Stimulated activated effector memory CD8-positive, alpha-beta T cell treated with anti-CD3 and anti-CD28 coated beads, Interleukin-12 subunit alpha, Interleukin-12 subunit beta, amount 100 ng/mL, for 72 hours (primary cell): ENCODE measurements at places on chromosomes 1 and 21.

DNA sequence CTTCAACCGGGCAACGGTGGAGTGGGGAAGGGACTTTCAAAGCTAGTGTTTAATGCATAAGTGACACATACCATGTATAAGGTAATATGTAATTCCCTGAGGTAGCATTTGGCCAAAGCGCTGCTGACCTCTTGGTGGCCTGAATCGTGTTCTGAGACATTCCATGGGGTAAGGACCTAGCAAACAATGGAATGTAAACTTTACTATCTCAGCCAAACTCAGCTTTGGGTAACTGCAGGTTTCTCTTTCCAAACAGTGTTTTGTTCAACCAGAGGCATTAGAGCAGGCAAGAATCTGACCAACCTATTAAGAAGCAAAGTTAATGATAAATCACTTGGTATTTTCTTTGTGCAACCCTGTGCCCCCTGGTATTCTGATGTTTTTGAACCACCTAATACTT is 22.0 kb downstream of the TGFB2 start:
- no peak for DNase-seq

DNA sequence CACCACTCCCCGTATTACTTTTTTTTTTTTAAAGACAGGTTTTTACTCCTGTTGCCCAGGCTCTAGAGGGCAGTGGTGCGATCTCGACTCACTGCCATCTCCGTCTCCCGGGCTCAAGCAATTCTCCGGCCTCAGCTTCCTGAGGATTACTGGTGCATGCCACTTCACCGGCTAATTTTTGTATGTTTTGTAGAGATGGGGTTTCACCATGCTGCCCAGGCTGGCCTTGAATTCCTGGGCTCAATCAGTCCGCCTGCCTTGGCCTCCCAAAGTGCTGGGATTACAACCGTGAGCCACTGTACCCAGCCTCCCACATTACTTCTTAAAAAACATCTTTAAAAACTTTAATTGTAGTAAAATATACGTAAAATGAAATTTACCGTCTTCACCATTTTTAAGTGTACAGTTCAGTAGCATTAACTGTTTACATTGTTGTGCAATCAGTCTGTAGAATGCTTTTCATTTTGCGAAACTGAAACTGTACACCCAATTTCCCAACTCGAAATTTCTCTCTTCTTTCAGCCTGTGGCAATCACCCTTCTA is 77.0 kb downstream of the ZMYM4 start:
- DNase-seq: no peak

DNA sequence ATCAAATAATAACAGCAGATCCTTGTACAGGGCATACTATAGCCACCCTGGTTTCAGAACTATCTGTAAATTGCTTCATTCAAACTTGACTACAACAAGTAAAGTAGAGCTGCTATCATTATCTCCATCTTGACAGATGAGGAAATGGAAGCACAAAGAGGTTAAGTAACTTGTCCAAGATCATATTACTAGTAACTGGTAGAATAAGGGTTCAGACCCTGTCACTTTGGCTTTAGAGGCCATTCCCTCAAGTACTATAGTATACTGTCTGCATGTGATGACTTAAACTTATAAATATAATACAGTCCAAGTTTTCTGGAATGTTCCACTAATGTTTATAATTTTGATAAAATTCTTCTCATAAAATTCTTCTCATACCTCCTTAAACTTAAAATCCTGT is 24.8 kb downstream of the PGM1 start:
- no peak for DNase-seq

DNA sequence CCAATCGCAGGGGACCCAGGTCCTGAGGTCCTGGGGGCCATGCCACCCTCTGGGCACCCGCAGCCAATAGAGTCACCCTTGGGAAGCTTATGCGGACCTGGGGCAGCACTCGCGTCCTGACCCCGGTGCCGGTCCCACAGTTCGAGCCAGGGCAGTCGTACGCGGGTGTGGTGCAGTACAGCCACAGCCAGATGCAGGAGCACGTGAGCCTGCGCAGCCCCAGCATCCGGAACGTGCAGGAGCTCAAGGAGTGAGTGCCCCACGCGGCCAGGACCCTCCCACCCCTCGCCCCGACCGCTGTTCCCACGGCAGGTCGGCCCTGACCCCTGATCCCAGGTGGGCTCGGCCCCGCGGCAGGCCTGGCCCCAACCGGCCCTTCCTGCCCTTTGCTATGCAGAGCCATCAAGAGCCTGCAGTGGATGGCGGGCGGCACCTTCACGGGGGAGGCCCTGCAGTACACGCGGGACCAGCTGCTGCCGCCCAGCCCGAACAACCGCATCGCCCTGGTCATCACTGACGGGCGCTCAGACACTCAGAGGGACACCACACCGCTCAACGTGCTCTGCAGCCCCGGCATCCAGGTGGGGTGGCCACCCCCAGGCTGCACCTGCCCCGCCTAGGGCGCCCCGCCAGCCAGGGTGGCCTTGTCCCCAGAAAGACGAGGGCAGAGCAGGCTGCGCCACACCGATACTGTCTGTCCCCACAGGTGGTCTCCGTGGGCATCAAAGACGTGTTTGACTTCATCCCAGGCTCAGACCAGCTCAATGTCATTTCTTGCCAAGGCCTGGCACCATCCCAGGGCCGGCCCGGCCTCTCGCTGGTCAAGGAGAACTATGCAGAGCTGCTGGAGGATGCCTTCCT is 20.5 kb downstream of the COL6A1 start:
- DNase-seq: peak; percentile 35

DNA sequence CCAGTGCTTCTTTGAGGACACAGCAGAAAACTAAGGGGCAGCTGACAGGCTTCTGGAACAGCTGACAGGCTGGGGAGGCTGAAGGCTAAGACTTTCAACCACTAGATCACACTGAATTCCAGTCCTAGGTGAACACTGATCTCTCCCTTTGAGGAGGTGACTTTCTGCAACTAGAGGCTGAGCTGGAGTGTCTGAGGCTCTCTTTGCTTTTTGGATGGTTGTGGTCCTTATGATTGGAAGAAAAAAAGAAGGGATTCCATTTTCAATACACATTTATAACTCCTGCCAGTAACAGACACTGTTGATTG is 1.4 kb downstream of the IL6R start:
- no peak for DNase-seq

GRCh38 chr1:202323731-202324130 is 18.0 kb downstream of the UBE2T start:
- DNase-seq: no peak

- DNase-seq: no peak
Observed at GRCh38 chr1:207959141-207959825, 48.4 kb upstream of the CD34 start.

GRCh38 chr1:84959294-84959693 is 37.6 kb downstream of the MCOLN2 start:
- DNase-seq: peak; percentile 77

DNA sequence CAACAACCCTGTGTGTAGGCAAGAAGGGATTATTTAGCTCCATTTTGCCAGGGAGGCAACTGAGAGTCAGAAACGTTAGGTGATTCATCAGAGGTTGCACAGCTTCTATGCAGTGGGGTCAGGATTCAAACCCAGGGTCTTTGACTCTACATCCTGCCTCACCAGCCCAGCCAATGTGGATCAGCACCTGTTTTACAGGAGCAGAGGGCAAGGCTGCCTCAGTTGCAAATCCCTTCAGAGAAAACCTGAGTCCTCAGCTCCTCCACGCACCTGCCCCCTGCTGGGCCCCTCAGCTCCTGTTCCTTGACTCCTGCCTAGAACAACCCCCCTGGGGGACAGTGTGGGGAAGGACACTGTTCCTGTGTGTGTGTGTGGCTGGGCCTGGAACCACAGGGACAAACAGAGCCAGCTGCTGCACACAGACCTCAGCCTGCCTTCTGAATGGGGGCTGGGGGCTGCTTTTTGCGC is 61.6 kb downstream of the LRRN2 start:
- no peak for DNase-seq

DNA sequence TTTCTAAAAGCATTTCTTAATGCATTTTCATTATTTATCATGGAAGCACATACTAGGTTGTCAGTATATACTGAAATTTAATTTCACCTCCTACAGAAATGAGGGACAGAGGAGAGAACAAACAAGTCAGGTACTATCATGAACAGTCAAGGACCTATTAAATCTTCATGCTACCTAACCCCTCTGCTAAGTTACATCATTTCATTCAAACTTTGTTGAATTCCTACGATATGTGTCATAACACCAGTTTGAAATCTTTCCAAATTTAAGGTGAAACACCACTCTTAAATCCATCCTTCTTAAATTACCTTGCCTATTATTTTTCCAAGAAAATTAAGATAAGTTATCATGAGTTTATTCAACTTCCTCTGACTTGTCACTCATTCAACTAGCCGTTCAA is 78.9 kb downstream of the DENND1B start:
- no peak for DNase-seq

DNA sequence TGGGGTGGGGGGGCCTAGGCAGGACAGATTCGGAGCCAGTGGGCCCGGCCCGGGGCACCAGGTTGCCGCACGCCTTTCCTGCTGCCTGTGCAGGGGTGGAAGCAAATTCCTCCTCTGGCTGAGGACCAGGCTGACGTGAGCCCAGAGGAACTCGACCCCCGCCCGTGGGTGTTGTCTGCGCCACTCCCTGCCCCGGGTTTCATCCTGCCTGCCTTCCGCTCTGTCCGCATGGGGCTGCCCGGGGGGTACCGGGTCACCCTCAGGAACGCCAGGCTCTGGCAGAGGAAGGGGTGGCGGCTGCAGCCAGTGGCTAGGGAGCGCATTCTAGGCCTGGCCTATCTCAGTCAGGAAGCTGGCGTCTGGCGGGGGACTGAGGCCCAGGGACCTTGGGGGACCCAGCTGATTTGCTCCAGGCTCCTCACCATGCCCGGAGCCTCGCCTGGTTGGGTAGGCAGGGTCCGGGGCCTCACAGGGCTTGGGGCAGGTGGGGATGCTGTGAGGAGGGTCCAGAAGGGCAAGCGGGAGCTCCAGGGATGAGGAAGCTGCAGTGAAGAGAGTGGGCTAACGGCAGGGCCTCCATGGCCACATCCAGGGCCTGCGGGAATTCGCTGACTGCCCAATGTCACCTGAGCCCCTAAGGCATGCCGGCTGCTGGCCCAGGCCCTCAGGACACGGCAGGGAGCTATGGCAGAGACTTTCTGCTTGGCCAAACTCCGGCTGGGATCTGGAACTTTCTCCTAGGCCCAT is 2.4 kb upstream of the IBA57 start:
- no peak for DNase-seq

DNA sequence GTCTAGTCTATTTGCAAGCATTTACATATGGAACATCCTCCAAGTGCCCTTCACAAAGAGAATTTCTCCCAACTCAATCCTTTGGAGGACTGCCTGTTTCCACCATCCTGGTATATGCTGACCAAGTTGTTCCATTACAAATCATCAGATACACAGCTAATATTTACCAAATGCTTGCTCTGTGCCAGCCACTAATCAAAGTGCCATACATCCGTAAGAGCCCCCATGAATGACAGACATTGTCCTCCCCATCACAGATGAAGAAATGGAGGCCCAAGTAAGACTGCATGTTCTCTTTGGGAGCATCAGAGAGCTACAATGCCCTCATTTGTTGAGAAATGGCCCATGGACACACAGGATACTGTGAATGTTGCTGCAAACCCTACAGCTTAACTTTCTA is 130.0 kb upstream of the BACE2 start:
- DNase-seq: no peak

GRCh38 chr1:40653851-40654537 is 11.5 kb downstream of the RIMS3 start:
- DNase-seq: no peak

GRCh38 chr1:244054247-244054923 is 3.3 kb downstream of the ZBTB18 start:
- no peak for DNase-seq

DNA sequence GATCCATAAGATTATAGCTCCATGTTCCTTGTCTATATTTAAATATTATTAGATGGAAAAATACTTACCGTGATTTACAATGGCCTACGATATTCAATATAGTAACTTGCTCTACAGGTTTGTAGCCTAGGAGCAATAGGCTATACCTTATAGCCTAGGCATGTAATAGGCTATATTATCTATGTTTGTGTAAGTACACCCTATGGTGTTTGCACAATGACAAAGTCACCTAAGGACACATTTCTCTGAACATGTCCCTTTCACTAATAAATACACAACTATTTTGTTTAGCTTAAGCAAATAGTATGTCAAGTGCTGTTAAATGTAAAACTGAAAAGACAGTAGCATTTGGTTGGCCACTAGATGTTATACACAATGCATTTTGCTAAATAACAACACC is 248.9 kb upstream of the ADGRL4 start:
- DNase-seq: no peak

- DNase-seq: no peak
Observed at GRCh38 chr1:59669752-59670312, 144.9 kb upstream of the HOOK1 start.

GRCh38 chr1:87435484-87435883 is 106.8 kb downstream of the LMO4 start:
- DNase-seq: no peak

DNA sequence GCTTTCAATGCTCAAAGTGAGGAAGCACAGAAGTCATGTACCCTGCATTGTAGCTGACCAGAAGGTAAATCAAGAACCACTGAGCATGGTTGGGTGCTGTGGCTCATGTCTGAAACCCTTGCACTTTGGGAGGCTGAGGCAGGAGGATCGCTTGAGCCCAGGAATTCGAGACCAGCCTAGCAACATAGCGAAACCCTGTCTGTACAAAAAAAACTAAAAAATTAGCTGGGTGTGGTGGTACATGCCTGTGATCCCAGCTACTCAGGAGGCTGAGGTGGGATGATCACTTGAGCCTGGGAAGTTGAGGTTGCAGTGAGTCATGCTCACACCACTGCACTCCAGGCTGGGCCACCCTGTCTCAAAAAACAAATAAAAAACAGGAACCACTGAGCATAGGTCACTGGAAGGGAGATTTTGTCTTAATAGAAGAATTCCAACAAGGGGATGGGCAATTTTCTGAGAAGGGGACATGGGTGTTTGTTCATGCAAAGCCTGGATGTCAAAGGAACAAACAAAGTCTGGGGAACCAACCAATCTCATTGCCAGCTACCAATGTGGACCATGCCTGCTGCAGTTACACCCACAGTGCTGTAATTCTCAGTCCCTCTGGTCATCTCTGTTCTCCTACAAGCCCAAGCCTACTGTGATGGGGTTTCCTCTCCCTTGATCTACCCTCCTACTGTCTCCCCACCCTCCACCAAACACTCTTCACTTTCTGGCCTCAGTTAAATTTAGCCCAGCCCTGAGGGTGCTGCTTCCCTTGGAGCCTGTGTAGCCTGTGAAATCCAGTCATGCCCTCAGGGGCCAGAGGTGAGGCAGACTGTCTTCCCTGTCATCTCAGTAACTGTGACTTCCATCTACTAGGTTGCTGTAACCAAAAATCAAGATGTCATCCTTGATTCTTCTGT is 47.9 kb downstream of the ELF3 start:
- DNase-seq: no peak

- DNase-seq: no peak
Observed at GRCh38 chr1:1433804-1434130, 1.7 kb upstream of the VWA1 start.

- no peak for DNase-seq
Observed at GRCh38 chr21:26920055-26920454, 46.8 kb downstream of the ADAMTS5 start.
